ENCODE measurements at places on chromosomes 11 and 22. TPM values are rescaled to one million over a fixed set of nuclear protein-coding genes. Genes with fewer than 3 reads are reported as not detected.

Gene BACE1-AS
- total RNA-seq, result 8.5 TPM

Gene SLC5A1
- total RNA-seq, result 223 TPM

Gene C11orf86
- not detected for total RNA-seq

Gene OR52B2
- not detected for total RNA-seq

Gene CBX7
- 79.2 TPM for total RNA-seq

Gene GRAMD1B
- 12.2 TPM for total RNA-seq

Gene ESAM
- total RNA-seq, result 40.5 TPM

Gene MMP13
- not detected for total RNA-seq

Gene IGSF22
- total RNA-seq, result 0.94 TPM

Gene GLB1L2
- total RNA-seq, result 0.37 TPM

Gene FBLN1
- total RNA-seq, result 93.3 TPM

Gene RIMBP3C
- total RNA-seq, result not detected

Gene EIF3D
- 76.1 TPM for total RNA-seq

Gene TMPRSS13
- 0.15 TPM for total RNA-seq
